Hematopoietic multipotent progenitor cell treated with erythropoietin and hydrocortisone succinate and interleukin-3 and kit ligand, for 4 days (in vitro differentiated cells): ENCODE measurements at places on chromosomes 11 and 22.

GRCh38 chr11:127986073-127986472, 601.3 kb downstream of the ETS1 start:
- no peak for DNase-seq

DNA sequence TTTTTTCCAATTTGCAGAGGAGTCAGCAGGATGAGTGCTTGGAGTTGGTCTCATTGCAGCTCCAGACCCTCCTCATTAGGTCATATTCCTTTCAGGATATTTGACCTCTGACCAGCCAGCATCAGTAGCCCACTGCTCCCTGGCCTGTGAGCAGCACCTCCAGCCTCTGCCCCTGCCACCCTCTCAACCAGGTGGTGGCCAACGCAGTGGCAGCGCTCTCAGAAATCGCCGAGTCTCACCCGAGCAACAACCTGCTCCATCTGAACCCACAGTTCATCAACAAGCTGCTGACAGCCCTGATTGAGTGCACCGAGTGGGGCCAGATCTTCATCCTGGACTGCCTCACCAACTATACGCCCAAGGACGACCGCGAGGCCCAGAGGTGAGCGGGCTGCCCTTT, 27.0 kb downstream of the C22orf42 start:
- DNase-seq: no peak

DNA sequence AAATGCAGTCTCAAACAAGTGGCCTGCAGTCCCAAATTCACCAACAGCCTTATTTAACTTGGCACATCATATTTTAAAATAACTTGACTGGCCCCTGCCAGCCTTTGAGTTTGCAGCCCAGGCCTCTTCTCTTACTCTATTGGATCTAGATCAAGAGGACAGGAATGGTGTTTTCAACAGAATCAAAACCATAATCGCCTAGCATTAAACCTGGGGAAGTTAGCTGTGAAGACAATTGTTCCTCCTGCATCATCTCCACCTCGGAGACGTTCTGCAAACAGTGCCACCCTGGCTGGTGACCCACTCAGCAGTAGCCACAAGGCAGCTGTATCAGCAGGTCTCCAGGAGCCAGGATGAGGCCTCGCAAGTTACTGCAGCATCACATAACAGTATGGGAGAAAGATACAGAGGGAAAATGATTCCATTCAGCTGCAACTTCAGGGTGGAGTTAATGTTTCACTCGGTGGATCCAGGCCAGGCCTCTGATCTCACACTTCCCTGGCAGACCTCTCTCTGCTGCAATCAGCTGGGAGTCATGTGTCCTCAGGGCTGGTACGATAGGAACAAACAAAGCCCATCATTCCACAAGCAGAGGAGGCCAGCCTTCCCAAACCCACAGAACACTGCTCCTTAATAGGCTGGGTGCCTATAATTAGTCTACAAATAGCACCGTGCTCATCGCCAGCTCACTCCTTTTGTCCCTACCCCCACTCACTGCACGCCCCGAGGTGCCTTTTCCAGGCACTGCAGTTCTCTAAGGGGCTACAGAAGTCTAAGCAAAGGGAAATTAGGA, 18.6 kb upstream of the SCN2B start:
- no peak for DNase-seq

DNA sequence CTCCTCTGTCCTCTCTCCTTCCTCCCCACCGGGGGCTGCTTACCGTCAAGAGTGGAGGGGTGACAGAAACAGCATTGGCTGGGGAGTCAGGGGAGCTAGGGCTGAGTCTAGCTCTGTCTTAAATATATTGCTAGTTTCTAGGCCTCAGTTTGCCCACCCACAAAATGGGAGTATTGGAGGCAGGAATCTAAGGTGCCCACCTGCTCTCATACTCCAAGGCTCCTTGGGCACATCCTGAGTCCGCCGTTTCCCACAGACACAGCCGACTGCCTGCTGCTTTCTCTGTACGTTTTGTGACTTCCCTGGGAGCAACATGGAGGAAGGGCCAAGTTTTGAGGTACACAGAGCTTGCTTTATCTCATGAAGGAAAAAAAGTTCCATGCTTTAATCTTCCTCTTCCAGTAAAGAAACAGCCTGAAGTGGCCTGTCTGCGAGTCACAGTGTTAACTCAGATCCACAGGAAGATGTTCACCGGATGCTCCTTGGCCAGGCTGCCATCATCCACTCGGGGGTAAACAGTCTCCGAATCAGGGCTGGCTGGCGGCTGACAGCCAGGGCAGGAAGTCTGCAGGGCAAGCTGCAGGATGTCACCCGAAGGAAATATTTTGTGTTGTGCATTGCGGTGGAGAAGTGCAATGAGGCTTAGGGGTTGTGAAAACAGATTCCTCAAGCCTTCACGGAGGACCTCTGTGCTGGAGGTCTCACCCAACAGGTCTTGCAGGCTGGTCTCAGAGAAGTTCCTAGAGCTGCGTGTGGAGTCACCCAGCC, 11.0 kb upstream of the CERK start:
- DNase-seq: peak; percentile 78

DNA sequence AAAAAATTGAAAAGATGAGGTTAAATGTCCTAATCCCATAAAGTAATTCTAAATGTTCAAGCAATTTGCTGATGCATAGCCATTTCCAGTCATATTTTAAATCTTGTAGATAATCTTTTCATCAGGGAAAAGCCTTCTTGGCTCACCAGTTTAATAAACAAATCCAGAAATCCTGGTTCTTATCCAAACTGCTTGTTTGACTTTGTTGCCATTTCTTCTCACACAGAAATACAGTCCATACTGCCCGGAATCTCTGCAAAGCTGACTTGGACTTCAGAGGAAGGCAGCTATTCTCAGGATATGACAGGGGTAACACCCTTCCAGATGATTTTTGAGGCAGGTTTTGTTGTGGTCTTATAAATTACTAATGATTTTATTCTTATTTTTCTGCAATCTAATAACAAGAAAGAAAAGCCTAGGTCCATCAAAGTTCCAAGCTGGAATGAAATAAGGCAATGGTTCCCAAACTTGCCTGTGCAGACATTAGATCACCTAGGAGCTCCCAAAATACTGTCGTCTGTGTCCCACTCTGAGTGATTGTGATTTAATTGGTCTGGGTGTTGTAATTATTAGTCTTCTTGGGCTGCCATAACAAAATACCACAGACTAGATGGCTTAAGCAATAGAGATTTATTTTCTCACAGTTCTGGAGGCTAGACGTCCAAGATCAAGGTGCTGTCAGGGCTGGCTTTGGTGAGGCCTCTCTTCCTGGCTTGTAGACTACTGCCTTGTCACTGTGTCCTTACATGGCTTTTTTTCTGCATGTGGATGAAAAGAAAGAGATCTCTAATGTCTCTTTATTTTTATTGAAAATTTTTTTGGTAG, 55.1 kb upstream of the RCE1 start:
- DNase-seq: no peak
